ENCODE measurements at places on chromosomes 4 and X.

GRCh38 chrX:150692296-150692695 is 900 bp upstream of the MTMR1 start:
- peak; percentile 14 for DNase-seq

DNA sequence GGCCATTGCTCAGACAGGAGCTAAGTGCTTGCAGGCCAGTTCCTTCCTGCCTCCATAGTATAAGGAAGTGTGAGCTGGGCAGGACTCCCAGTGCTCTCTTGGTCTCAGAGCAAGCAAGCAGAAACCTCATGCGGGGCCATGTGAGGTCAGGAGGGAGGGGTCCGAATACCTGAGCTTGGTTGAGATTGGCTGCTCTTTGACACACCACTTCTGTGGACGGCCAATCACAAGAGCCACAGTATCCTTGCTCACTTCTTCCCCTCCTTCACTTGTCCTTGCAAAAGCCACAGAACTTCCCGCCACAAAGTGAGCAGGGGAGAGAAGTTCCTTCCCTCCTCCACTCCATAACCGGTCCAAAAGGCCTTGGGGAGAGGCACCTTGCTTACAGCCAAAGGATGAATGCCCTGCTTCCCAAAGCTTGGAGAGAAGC is 56.7 kb downstream of the PRPS1 start:
- DNase-seq: peak; percentile 99

DNA sequence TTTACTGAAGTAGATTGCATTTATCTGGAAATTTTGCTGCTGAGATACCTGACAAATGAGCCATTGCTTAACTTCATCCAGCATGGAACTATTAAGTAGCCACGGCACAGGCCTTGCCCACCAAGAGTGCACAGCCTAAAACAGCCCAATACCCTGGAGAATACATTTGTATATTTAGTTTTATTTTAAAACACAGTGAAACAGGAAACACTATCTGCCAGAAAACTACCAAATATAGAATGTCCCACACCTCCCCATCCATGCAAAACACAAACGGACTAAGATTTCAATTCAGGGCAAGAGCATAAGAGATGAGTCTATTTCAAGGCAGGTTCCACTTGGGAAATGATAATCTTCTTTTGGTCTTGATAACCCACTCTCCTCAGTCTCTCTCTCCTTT is 57.1 kb downstream of the MAML3 start:
- DNase-seq: no peak

- DNase-seq: no peak
Measured at GRCh38 chrX:143378851-143379250, 138.4 kb downstream of the SPANXN3 start.

DNA sequence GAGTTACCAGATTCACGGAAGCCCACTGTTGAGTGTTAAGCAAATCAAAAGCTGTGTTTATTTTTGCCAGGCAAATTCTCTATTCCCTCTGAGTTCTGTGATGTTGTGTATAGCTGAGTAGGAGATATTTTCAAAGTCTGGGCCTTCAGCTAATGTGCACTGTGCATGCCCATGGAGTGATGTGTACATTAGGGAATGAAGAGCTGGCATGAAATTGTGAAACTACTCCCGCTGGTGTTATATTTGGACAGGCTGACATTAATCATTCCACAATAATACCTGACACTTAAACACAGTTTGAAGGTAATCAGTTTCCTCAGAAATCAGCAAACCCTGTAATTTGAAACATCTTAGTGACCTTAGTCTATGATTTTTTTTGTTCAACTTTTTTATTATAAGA is 88.1 kb upstream of the MBNL3 start:
- DNase-seq: no peak

DNA sequence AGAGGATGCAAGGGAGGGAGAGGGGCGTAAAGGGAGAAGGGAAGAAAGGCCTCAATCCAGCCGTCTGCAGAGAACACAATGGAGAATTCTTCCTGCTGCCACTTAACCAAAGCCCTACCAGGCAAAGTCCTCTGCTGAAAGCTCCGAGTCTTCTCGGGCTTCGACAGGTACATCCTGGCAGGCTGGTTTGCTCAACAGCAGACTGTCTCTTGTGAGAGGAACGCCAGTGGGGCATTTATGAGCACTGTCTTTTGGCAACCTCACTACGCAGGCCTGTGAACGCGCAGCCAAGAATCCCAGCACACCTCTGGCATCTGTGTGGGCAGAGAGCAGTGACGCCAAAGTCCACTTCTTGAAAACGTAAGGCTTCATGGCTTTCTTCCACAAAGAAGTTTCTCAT is 207.5 kb upstream of the FAM9B start:
- DNase-seq: no peak

GRCh38 chr4:66555301-66555700 is 885.0 kb upstream of the EPHA5 start:
- DNase-seq: no peak

DNA sequence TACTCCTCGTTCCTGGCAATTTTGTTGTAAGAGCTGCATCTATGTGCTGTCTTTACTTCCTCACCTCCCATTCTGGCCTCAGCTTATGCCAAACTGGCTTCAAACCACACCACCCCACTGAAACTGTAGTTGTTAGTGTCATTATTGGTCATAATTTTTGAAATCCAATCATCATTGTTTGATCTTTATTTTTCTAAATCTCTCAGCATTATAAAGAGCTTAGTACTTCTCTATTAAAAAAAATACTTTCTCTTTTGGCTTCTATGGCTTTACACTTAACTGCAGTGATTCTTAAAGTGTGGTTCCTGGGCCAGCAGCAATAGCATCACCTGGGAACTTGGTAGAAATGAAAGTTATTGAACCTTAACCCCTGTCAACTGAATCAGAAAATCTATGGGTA is 83.5 kb upstream of the GRPR start:
- DNase-seq: no peak

- no peak for DNase-seq
Measured at GRCh38 chr4:187767158-187767557, 228.4 kb upstream of the ZFP42 start.

DNA sequence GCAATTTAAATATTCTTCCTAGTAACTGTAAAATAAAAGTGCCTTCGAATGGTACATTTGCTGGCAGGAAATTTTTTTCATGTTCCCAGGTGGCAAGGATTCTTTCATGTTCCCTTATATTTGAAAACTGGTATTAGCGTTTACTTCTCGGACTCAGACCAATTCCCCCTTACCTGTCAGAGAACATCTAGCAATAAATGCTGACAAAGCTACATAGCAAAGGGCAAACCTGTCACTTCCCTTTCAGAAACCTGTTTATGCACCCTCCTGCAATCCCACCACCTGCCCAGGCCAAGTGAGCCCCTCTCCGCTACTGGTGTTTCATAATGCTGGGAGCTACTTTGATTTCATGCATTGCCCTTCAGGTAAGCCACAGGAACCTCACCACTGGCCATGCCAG is 98.2 kb downstream of the HPRT1 start:
- DNase-seq: no peak
